ENCODE measurements at places on chromosomes 16 and 17.

DNA sequence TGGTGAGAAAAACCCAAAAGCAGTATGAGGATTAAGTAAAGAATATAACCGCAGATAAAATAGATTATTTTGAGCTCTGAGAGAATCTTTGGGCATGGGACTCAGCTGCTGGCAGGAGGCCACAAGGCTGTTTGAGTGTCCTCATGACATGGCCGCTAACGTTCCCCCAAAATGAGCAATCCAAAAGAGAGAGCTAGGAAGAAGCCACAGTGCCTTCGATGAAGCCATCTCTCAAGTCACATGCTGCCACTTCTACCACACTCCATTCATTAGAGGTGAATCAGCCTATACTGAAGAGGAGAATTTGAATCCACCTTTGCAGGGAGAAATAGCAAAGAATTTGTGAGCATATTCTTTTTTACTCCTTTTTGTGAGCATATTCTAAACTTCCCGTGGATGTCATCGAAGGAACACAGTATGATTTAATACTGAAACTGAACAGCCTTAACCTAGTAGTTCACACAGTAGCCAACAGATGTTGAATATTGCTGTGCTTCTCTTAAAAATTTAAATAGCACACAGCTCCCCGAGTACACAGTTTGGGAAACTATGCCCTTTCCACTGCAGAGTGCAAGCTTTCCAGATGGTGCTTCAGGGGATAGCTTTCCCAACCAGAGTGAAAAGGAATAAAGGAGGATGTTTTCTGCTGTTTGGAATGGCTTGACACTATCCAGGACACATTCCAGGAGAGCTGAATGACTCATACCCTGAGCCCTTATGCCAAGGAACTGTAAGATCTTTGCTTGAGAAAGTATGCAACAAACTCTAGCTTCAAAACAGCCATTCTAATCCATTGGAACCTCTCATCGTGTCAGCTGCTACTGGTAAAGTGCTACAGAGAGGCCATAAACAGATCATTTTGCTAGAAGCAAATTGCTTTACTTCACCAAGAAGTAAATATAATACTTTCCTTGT is 33.9 kb downstream of the ANKFY1 start:
- DNase-seq: peak; percentile 100

DNA sequence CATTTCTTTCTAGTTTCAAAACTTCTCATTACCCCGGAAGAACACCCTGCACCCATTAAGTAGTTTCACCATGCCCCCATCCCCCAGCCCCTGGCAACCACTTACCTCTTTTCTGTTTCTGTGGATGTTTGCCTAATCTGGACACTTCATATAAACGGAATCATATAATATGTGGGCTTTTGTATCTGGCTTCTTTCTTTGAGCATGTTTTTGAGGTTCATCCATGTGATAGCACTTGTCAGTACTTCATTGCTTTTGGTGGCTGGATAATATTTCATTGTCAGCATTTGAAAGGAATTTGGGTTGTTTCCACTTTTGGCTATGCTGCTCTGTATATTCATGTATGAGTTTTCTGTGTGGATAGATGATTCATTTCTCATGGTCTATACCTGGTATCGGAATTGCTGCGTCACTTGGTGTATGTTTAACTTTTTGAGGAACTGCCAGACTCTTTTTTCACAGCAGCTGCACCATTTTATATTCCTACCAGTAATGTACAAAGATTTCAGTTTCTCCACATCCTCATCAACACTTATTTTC is 30.0 kb upstream of the SLC5A10 start:
- DNase-seq: no peak

- no peak for DNase-seq
Observed at GRCh38 chr16:76668207-76668725, 391.1 kb downstream of the CNTNAP4 start.

GRCh38 chr16:81817789-81818567 is 38.9 kb downstream of the PLCG2 start:
- no peak for DNase-seq

GRCh38 chr17:31074772-31075555 is 19.8 kb upstream of the NF1 start:
- DNase-seq: peak; percentile 20

DNA sequence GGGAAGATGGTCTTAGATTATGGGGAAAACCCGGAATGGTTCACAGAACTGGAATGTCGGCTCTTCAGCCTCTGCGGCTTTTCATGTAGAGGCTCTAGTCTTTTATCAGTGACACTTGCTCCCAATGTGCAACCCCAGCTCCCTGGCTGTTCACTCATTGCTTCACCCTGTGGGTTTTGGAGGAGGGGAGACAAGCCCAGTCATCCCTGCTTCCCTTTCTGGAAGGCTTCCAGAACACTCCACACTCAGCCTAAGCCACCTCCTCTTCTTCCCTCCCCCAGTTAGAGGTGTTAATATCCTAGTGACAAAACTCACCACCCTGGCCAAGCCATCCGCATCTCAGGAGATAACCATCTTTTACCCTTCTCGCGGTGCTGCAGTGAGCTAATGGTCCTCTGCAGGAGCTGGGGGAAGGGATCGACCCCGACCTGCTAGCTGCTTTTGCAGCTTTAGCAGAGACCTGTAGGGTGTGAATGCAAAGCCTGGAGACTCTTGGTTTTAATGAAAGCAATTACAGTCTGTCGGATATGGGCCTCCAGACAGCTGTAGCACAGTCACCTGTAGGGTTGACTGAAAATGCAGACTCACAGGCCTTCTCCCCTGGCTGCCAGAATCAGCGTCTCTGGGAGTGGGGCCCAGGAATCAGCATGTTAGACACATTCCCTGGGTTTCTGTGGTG is 24.3 kb upstream of the LASP1NB start:
- peak; percentile 99 for DNase-seq

GRCh38 chr16:85274924-85275323 is 162.7 kb upstream of the CIBAR2 start:
- peak; percentile 23 for DNase-seq

- DNase-seq: peak; percentile 4
Observed at GRCh38 chr16:27764869-27765675, 215.1 kb downstream of the KATNIP start.

- DNase-seq: peak; percentile 48
Observed at GRCh38 chr17:64686705-64687104, 24.6 kb upstream of the SMURF2 start.

DNA sequence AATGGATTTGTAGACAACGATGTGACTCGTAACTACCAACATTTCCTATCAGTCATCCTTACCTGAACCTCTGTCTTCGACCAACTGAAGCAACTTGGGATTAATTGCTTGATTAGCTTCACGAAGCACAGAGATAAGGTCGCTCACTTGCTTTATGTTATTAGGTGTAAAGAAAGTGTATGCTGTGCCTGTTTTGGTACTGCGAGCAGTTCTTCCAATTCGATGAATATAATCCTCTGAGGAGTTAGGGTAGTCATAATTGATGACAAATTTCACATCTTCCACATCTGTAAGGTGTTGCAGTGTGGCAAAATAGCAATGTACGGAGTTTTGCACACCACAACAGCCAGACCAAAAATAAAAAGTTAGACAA is 3.6 kb upstream of the POLG2 start:
- no peak for DNase-seq

- no peak for DNase-seq
Observed at GRCh38 chr16:28904363-28904762, 20.7 kb downstream of the RABEP2 start.

DNA sequence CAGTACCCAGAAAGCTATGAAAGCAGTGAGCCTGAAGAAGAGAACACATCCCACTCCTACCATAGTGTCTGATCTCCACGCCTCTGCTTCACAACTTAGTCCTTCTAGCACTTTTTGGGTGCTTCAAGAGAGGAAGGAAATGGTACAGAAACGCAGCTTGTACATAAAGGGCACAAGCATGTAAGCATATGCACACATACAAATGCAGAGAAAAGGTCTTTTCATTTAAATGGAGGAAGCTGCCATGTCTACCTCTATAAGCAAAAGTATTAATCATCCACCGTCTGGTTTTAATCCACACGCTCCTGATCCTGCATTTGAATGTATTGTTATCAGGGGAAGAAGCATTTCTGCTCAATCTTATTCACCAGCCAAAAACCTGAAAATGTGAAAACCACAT is 100.7 kb downstream of the HIC1 start:
- no peak for DNase-seq

DNA sequence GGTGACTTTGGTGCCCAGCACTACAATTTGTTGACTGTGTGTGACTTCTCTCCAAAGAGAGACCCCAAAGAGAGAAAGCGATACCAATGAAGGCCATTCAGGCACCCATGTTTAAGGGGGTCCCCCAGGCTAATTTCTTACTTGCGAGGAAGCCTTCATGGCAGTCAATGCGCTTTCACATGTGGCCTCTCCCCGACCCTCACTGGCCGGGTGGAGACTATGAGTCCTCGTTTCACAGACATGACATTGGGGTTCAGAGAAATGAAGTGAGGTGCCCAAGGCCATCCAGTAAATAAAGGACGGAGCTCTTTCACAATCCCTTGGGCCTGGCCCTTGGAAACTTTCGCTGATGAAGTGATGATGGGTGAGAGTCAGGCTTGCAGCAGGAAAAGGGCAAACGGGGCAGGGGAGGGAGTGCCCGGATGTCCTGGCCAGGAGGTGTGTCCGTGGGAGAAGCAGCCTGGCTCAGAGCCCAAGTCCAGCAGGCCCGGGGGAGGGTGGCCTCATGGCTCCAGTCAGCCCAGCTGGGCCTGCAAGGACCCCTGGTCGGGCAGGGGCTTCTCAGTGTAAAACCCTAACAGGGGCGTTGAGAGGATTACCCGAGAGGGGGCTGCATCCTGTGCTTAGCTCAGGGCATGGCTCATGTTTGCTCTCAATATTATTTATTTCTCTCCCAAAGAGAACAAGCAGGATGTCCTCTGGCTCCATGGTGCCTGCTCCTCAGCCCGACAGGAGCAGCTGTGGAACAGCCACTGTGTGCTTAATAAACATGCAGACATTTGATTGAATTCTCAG is 14.7 kb downstream of the TBX2 start:
- DNase-seq: no peak
